ENCODE measurements at places on chromosomes 7 and 10.

DNA sequence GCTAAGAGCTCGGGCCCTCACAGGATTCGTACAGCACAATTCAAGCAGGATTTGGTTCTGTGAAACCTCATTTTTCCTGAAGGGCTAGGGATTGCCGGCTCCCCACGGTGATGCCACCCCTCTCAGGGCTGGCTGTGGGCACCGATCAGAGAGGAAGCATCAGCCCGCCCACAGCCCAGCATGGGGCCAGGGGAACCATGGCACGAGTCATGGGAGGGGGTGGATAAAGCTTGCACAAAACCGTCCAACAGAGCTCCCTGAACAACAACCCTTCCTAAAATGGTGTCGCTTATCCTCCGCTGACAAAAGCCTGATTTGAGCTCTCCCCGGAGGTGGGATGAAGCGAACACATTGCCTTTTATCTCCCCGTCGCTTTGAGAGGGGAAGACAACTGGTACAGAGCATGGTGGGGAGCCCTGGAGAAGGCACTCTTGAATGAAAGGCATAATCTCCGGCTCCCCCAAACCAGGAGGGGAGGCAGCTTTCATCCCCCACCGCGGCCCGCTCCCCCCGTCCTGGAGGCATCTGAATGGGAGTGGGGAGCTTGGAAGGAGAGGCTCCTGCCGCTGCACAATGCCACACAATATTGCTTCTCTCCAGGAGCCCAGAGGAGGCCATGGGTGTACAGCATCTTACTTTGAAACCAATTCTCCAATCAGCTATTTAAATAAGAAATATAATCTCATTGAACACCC, 144.0 kb downstream of the RPS24 start:
- DNase-seq: no peak

- DNase-seq: no peak
Measured at GRCh38 chr10:28480628-28480965, 52.3 kb upstream of the WAC start.

- no peak for DNase-seq
Measured at GRCh38 chr7:91047636-91048035, 216.6 kb upstream of the FZD1 start.

DNA sequence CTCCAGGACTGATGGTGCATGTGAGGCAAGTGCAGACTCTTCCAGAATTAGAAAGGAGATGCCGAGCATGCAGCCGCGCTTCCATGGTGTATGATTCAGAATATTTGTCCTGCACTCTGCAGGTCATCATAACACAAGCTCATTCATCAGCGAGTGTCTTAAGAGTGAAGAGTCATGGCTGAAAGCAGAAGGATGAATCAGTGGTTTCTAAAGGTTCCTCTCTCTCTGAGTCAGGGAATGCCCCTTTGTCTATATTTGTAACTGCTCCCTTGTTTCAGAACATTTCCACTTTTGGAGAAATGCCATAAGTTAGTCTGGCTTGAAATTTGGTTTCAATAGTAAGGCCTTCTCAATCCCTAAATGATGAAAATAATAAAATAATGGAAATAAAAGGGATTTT, 52.3 kb downstream of the HECW1 start:
- DNase-seq: no peak

GRCh38 chr10:102600816-102601215, 43.5 kb upstream of the TRIM8 start:
- no peak for DNase-seq

- DNase-seq: no peak
Measured at GRCh38 chr7:2687338-2687869, 598 bp upstream of the AMZ1 start.

DNA sequence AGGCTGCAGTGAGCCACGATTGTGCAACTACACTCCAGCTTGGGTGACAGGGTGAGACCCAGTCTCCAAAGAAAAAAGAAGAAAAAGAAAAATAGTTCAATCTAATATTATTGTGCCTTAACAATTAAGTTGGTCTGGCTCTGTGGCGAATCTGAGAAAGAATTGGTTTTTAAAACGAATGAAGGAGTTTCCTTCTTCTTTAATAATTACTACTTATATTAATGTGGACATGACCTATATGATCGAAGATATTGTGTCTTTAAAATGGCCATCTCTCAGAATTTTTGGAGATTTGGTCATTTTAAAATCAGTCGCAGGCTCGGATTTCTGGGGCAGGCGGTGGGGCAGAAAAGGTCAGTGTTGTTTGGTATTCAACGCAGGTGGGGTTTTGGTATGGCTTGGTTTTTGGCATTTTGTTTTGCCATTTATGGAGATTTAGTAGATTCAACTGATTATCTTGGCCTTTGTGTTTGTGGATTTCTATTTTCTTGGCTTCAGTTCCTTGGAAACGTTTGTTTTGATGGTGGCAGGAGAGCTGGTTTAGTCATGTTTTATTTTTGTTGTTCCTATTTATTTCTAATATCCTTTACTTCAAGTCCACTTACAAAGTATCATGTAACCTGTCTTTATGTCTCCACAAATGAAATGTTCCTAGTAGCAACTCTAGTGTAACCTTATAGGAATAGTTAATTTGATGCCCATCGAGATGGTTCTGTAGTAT, 178.8 kb upstream of the MKLN1 start:
- DNase-seq: no peak

- no peak for DNase-seq
Measured at GRCh38 chr7:93108003-93108402, 9.8 kb downstream of the SAMD9 start.

DNA sequence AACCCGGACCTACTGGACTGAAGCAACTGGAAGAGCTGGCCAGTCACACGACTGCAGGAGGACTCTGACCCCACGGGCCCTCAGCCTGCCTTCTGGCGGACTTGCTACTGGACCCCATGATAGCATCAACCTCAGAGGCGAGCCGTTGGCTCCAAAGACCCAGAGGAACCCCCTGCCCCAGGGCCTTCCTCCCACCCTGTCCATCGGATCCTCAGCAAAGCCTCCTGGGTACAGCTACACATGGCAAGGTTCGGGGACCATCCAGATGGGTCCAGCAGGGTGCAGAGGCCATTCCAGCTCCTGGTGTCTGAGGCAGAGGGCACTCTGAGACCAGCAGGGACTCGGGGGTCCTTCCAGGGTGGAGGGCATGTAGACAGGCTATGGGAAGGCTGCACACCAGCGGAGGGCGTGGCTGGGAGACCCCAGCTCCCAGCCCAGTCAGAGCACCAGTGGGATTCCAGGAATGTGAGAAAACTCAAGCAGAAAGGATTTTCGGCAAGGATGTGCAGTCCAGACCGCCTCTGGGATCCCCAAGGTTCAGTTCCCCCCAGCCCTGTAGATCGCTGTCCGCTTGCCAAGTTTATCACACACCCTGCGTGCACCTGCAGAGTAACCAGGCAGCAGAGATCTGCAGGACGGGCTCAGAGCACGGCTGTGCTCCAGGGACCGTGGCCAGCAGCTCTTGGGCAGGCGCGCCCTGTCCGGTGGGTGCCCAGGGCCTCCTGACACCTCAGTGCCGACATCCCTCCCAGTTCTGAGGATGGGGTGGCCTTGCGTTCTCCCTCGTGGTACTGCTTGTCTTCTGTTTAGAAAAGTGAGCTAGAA, 89.8 kb upstream of the PPP2R2D start:
- no peak for DNase-seq

DNA sequence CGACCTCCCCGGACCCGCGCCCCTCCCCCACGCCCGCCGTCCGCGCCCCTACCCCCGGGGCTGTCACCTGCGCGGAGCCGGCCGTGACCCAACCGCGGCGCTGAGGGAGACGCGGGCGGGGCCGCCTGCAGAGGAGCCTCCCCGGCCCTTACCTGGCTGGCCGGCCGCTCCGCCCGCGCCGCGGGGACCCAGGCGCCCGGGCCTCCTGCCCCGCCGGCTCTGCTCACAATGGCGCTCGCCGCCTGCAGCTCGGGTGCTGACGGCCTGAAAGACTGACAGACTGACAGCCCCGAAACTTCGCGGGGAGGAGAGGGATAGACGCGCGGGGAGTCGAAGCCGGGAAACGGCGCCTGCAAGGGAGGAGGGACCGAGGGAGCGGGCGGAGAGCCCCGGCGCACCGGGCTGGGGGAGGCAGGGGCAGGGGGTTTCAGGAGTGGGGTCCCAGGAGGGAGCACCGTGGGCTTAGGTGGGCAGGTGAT, 393 bp downstream of the ZNF467 start:
- no peak for DNase-seq
